ENCODE measurements at places on chromosomes 7 and 10. TPM values are rescaled to one million over a fixed set of nuclear protein-coding genes. Genes with fewer than 3 reads are reported as not detected.

GRCh38 chr7:105024734-105025133 is 10.7 kb downstream of the KMT2E start:
- no peak for DNase-seq

GRCh38 chr7:97971120-97971989 is 18.6 kb downstream of the OCM2 start:
- DNase-seq = no peak

- no peak for DNase-seq
Observed at GRCh38 chr10:74875966-74876365, 49.6 kb downstream of the KAT6B start.

Gene ZNF804B
- not detected for total RNA-seq

Gene MYOZ1
- total RNA-seq = not detected

Gene XRCC2
- total RNA-seq = 1.1 TPM

Gene CRTAC1
- not detected for total RNA-seq

Data from CD4-positive, CD25-positive, alpha-beta regulatory T cell (primary cell).